ENCODE measurements at places on chromosomes 3 and 15.

DNA sequence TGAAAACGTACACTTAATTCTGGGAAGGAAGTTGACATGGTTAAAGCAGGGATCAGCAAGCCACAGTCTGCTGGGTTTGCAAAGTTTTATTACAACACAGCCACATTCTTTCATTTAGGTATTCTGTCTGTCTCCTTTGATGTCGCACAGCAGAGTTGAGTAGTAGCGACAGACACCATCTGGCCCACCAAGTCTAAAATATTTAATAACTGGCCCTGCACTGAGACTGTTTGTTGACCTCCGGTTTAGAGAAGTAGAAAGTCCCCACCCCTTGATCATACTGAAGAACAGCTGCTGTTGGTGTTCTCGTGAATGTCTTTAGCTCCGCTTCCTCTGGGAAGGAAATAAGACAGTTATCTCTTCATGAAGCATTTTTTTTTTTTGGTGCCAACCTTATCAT, 66.2 kb downstream of the MCTP2 start:
- no peak for DNase-seq

DNA sequence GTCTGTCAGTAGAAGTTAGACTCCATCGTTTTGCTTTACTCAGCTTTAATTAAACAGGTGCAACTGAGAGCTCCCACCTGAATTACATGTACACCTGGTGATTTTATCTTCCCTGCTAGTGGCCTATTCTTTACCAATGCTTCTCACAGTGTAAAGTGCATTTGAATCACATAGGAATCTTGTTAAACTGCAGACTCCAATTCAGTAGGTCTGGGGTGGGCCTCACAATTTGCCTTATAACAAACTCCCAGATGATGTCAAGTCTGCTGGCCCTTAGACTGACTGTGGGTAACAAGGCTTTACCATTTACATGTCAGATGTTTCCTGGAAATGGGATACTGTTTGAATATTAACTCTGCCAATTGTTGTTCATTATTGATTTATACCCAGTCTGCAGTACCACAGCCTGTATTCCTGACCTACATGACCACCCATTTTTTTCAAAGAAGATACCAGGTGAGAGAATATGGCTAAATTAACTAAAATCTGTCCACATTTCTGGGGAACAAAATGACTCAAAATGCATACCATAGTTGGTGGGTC, 37.2 kb downstream of the CMSS1 start:
- no peak for DNase-seq

GRCh38 chr3:79085171-79085570, 682.6 kb downstream of the ROBO1 start:
- DNase-seq = no peak

DNA sequence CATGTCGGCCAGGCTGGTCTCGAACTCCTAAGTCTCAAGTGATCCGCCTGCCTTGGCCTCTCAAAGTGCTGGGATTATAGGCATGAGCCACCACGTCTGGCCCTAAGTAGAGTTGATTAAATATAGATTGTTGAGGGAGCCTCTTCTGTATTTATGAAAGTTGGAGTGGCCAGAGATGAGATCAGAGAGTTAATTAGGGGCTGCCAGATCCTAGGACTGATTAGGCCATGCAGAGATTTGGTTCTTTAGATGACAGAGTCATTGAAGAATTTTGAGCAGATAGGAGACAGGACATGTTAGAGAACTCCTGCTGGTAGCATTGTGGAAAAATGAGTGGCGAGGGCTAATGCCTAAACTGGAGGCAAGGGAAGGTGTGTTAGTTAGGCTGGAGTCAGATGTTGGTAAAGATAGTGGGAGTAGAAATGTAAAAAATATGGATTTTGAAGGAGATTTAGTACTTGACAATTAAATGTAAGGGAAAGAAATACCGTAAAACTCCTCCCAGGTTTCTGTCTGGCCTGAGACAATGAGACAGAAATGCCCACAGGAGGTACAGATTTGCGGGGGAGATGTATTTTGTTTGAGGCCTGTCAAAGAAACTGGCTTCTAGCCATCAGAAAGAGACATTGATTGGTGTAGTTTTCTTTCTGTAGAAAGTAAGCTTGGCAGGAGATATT, 23.4 kb downstream of the SACM1L start:
- no peak for DNase-seq

DNA sequence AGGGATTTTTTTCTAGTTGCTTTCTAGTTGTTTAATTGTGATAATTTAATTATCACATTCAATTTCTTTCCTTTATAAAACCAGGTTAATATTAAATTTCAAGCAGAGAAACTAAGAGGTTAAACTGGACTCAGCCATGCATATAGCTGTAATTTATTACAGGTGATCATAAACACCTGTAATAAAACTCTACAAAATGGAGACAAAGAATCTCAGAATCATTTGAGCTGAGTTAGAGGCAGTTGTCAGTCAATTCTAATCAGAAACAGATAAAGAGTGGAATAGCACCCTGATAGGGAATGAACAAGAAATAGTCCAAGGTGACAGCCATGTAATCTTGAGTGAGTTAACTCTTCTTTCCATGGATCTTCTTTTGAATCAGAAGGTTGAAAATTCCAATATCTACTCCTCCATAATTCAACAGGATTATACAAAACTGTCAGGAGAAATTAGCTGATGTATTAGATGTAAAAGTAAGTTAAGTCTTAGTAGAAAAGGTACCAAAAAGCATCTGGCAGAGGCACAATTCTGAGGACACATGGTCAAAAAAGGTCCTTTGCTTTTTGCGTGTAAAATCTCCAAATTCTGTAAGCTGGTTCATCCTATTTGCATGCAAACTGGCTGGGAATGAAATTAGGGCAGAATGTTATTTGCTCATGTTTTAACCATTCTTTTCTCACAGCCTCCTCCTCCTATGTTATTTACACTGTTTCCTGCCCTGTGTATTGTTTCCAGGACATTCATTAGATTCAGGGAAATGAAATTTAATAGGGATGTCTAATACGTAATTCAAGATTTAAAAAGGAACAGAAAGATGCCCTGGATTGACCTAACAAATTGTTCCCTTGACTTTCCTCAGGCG, 39.4 kb upstream of the B3GNT5 start:
- DNase-seq = no peak

- no peak for DNase-seq
Measured at GRCh38 chr3:175749981-175750380, 890.8 kb downstream of the NAALADL2 start.

GRCh38 chr3:123467046-123467445, 18.2 kb upstream of the ADCY5 start:
- no peak for DNase-seq

- DNase-seq = no peak
Measured at GRCh38 chr3:28039829-28040228, 201.6 kb upstream of the CMC1 start.

DNA sequence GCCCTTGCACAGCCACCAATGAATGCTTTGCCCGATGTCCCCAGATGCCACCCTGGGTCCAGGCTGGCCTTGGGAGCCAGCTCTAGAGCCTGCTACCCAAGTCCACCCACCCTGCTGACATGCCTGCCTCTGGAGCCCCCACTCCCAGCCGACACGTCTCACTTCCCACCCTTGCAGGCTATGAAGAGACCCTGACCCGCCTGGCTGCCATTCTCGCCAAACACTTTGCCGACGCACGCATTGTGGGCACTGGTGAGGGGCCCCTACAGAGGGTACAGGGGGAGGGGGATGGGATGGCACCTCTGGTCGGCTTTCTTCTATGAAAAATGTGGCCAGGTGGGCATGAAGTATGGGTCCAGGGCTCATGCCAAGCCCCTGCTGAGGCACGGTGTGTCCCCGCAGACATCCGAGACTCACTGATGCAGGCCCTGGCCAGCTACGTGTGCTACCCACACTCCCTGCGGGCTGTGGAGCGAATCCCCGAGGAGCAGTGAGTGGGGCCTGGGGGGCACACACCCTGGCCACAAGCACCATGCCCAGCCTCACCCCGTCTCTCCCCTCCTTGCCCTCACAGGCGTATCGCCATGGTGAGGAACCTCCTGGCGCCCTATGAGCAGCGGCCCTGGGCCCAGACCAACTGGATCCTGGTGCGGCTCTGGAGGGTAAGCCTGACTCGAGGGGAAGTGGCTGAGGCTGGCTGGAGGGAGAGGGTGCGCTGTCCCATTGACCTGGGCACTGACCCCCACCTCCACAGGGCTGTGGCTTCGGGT, 6.0 kb downstream of the AMIGO3 start:
- DNase-seq = no peak

DNA sequence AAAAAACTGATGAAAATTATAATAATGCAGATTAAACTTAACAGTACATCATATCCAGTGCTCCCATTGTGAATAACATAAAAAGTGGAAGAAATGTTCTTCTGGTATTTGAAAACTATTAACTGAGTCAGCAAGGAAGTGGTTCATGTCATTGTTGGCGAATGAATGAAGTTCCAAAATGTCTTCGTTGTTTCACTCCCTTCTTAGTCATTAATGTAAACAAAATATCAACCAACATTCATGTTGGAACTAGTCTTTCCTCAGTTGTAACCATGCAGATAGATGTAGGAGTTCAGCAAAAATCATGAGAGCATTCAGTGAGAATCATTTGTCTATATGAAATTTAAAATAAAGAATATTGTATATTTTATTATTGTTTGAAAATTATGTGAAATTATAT, 44.1 kb upstream of the ICE2 start:
- no peak for DNase-seq

DNA sequence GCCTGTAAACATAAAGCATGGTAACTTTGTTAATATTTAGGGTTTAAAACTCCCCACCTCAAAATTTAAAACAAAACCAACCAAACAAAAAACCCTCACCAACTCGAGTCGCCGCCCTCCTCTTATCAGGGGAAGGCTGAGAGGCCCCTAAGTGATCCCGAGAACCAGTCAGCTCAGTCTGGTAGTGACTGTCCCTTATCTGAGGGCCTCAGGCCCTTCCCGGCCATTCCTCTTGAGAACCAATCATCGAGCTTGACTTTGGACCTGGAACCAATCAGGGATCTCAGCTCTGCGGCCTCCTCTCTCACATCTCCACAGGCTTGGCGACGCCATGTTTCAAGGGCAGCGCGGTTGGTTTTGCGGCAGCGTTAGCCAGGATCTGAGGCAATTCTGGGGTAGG, at the start of gene TERB2:
Gene TERB2 (plus strand): TSS at position 300 of the 400 bp plus-strand sequence. CDS start 32 bp downstream, at position 332.
- no peak for DNase-seq

DNA sequence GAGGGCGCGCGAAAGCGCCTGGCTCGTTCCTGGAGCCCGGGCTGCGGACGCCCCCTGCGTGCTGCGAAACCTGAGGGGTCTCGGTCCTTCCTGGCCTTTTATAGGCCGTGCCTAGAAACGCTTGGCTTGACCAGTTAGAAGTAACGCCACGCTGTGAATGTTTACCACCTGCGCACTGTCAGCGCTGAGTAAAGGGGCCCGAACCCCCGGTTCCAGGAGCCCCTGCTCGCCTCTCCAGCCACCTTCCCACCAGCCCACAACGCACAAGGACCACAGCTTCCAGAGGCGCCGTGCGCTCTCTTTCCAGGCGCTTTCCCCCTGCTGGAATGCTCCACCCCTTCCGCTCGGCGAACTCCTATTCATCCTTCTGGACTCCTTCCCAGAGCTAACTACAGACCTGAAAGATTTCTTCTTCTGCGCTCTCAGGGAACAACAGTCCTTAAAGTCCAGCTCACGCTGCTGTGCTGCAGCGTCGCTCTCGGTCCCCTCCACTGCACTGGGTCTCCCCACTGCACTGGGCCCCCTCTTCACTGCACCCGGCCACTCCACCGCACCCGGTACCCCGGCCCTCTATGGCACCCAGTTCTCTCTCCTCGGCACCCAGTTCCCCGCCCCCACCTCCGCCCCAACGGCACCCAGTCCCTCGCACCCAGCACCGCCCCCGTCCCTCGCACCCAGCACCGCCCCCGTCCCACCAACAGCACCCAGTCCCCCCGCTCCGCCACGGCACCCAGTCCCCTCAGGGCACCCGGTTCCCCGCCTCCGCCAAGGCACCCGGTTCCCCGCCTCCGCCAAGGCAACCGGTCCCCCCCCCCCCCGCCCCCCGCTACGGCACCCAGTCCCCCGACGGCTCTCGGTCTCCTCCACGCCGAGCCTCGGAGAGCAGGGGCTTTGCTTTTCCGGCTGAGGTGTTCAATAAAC, 69.8 kb downstream of the SQOR start:
- no peak for DNase-seq

- no peak for DNase-seq
Measured at GRCh38 chr15:98321896-98322295, 326.4 kb upstream of the IGF1R start.

GRCh38 chr3:125003859-125004595, 51.8 kb downstream of the HEG1 start:
- no peak for DNase-seq

DNA sequence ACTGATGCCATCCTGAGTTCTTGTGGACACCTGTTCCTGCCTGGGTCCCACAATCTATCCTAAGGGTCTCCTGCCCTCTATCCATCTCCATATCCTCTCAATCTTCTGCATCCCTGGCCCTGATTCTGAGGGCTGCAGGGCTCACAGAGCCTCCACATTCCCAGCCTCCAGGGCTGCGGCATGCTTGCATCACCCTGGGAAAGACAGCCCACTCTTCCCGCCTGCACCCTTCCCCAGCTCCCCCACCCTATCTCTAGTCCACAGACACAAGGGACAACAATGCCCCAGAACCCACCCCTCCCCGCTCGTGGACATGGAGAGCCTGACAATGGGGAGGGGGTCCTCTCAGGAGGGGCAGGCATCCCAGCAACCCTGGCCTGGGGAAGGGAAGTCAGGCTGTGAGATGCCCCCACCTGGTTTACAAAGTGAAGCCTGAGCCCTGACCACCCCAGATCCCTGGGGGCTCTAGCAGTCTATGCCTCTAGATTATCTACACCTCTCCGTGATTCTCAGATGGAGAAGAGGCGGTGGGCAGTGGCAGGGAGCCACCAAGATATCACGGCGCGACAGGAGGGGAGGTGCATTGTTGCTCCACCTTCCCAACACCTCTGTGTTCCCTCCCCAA, 10.3 kb downstream of the SEMA3G start:
- no peak for DNase-seq

- no peak for DNase-seq
Measured at GRCh38 chr3:193190146-193190786, 50.8 kb upstream of the PLAAT1 start.

DNA sequence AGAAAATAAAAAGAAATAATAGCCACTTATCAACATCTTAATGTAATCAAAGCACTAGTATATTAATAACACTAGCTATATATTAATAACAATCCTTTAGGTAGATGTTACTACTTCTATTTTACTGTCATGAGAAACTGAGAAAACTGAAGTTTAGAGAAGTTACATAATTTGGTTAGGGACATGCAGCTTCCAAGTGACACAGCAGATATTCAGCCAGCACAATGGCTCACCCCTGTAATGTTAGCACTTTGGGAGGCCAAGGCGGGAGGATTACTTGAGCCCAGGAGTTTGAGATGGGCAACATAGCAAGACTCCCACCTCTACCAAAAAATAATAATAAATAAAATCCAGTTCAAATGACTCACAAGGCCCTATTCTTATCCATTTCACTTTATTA, 1.9 kb upstream of the UBR1 start:
- DNase-seq = no peak

DNA sequence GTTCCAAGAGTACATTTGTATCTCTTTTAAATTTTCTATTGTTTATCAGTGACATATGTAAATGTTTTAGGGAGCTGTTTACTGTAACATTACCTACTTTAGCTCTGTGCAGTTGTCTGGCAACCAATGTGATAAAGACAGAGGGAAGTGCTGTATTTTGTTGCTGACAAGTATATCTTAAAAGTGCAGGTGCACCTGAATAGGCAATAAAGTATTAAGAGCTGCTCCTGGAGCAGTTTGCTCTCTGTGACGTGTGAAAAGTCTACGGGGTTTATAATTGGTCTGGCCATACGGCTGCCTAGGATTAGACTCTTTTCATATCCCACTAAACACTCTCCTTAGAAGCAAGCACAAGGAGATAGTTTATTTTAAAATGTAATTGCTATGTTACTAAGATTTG, 178.3 kb downstream of the IGF1R start:
- no peak for DNase-seq

GRCh38 chr3:108599677-108600409, 10.3 kb downstream of the DZIP3 start:
- DNase-seq = no peak
